ENCODE measurements at places on chromosomes 1 and 21.

DNA sequence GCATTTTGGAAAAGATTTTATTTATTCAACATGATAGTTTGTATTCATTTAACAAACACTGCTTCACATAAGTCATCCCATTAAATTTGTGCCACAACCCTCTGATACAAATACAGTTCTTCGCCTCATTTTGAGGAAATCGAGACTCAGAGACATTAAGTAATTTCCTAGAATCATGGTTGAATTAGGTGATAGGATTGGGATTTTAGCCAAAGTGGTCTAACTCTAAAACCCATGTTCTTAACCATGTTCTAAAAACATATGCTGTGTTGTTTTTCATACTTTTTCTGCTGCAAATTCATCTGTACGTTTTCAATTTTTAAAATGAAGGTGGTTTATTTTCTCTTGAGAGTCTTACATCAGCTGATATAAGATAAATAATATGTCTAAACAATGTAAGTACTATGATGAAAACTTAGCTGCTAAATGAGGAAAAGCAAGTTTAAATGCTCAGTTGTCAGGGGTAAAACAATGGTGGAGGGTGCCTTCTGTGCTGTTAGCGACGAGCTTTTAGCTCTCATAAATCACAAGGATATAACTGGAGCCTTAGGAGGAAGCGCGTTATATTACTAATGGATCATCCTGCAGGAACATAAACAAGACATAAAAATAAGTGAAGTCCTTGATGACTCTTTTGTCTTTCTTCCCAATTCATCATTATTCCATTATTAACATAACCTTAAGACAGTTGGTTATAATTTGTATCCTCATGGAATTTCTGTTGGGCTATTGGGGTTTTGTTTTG, 97.7 kb downstream of the CACHD1 start:
- DNase-seq, result no peak
- no peaks in the 10 kb centered on the region for H3K4me1 ChIP-seq
- H3K27ac ChIP-seq, result no peak overlapping the region
- no peaks in the 10 kb centered on the region for H3K36me3 ChIP-seq
- H3K4me3 ChIP-seq, result no peak overlapping the region

- no peak for DNase-seq
- no peak overlapping the region for H3K4me3 ChIP-seq
- no peaks in the 10 kb centered on the region for H3K27me3 ChIP-seq
- H3K27ac ChIP-seq, result no peak overlapping the region
- H3K36me3 ChIP-seq, result no peaks in the 10 kb centered on the region
- peaks cover 4% of the 10 kb centered on the region for H3K4me1 ChIP-seq
Measured at GRCh38 chr1:161771161-161771560, 5.0 kb downstream of the ATF6 start.

GRCh38 chr1:8987881-8988617, 38.2 kb downstream of the SLC2A7 start:
- peak; percentile 68 for DNase-seq
- no peaks in the 10 kb centered on the region for H3K27me3 ChIP-seq
- H3K27ac ChIP-seq, result peak overlapping the region; percentile 50

GRCh38 chr1:11397151-11397901, 81.6 kb upstream of the DISP3 start:
- H3K27me3 ChIP-seq, result peaks cover 59% of the 10 kb centered on the region
- no peaks in the 10 kb centered on the region for H3K36me3 ChIP-seq
- DNase-seq, result no peak
- H3K27ac ChIP-seq, result no peak overlapping the region

- no peaks in the 10 kb centered on the region for H3K36me3 ChIP-seq
- no peak for DNase-seq
- H3K4me1 ChIP-seq, result no peaks in the 10 kb centered on the region
- no peak overlapping the region for H3K4me3 ChIP-seq
Measured at GRCh38 chr1:77385551-77385950, 103.7 kb downstream of the AK5 start.

DNA sequence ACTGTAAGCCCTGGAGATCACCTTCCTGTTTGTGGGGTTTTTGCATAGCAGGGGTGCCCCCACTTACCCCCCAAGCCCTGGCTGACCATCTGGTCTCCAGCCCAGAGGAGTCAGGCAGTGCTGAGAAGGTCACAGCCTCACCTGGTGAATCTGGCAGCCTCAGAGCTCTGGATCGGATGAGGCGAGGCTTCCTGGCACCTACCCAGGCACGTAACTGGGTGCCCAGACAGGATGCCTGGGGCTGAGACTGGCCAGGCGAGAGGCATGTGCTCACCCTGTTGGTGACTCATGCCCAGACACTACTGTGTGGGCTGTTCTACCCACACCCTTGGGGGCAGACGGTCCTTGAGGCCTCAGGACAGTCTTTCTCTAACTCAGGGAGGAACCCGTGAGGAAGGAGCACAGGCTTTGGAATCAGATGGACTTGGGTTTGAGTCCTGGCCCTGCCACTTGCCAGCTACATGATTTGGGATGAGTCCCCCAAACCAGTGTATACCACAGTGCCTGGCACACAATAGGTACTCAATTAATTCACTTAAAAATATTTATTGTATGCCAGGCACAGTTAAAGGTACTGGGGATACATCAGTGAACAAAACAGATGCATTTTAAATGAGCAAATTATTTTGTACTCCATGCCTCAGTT, 15.1 kb upstream of the PADI3 start:
- H3K27me3 ChIP-seq, result no peaks in the 10 kb centered on the region
- peak; percentile 97 for DNase-seq
- peak overlapping the region; percentile 3 for H3K4me3 ChIP-seq
- H3K4me1 ChIP-seq, result peaks cover 62% of the 10 kb centered on the region
- H3K27ac ChIP-seq, result peak overlapping the region; percentile 92
- no peaks in the 10 kb centered on the region for H3K36me3 ChIP-seq

DNA sequence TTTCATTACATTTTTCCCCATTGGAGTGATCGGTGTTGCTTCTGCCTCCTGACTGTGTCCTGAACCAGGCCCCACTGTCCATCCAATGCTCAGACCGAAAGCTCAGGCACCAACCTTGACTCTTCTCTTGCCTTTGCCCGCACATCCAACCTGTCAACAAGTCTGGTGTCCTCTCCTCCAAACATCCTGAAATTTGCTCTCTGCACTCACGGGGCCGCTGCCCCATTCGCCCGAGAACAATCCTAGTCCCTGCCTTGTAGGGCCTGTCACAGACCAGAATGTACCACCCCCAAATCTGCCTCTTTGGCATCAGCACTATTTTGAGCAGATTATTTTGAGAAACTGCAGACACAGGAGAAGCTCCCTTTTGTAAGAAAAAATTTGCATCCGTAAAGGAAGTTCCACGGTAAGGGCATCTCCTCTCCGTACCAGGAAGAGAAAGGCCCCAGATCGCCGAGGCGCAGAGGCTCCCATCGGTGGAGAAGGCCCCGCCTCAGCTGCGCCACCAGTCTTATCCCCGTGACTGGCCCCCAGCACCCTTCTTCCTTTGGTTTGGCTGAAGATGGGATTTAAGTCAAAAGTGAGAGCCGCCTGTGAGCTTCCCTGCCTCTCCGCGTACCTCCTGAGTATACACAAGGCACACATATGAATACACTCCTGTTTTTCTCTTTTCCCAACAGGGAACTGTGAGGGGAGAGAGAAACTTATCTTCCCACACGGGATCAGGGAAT, 7.1 kb downstream of the MORN1 start:
- H3K27me3 ChIP-seq, result no peaks in the 10 kb centered on the region
- H3K4me1 ChIP-seq, result peaks cover 15% of the 10 kb centered on the region
- peaks cover 10% of the 10 kb centered on the region for H3K36me3 ChIP-seq
- no peak for DNase-seq
- H3K27ac ChIP-seq, result no peak overlapping the region

DNA sequence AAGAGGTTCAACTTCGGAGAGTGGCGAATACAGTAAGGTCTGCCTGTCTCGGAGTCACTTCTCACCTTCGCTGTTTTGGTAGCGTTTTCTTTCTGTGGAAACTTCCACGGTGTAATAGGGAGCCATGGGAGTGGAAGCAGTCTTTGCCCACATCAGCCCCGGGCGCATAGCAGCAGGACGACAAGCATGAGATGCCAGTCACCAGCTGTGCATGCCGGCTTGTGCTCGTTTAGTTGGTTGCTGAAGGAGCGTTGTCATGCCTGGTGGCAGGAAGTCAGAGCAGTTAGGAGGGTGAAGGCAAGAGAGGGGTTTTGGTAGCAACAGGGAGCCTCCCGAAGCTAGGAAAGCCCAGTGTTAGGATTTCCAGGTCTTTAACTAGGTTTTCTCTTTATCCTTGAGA, 58.8 kb downstream of the MRPS6 start:
- H3K4me3 ChIP-seq, result no peak overlapping the region
- no peak overlapping the region for H3K27ac ChIP-seq
- DNase-seq, result no peak
- H3K4me1 ChIP-seq, result peaks cover 24% of the 10 kb centered on the region
- no peaks in the 10 kb centered on the region for H3K27me3 ChIP-seq
- peaks cover 37% of the 10 kb centered on the region for H3K36me3 ChIP-seq

DNA sequence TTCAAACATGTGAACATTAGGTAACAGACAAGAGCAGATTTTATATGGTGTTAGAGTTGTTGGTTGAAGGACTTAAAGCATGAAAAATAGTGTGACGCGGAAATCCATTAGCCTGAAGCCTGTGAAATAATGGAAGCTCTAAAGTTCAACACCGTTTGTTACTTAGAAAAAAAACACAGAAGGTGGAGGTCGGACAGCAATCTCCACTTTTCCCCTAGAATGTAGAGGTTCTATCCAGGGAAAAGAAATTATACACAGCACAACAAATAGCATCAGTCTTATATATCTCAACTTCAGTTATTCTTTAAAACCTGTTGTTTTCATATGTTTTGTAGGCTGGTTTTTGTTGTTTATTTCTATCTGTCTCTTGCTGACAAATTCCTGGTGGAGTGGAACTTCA, 1.9 kb downstream of the RCAN3 start:
- no peaks in the 10 kb centered on the region for H3K27me3 ChIP-seq
- H3K4me1 ChIP-seq, result peaks cover 26% of the 10 kb centered on the region
- H3K4me3 ChIP-seq, result no peak overlapping the region
- no peaks in the 10 kb centered on the region for H3K36me3 ChIP-seq
- H3K27ac ChIP-seq, result no peak overlapping the region
- no peak for DNase-seq

GRCh38 chr1:94863919-94864318, 43.8 kb downstream of the SLC44A3 start:
- no peaks in the 10 kb centered on the region for H3K36me3 ChIP-seq
- H3K4me1 ChIP-seq, result peaks cover 50% of the 10 kb centered on the region
- H3K27me3 ChIP-seq, result no peaks in the 10 kb centered on the region
- peak overlapping the region; percentile 79 for H3K27ac ChIP-seq

DNA sequence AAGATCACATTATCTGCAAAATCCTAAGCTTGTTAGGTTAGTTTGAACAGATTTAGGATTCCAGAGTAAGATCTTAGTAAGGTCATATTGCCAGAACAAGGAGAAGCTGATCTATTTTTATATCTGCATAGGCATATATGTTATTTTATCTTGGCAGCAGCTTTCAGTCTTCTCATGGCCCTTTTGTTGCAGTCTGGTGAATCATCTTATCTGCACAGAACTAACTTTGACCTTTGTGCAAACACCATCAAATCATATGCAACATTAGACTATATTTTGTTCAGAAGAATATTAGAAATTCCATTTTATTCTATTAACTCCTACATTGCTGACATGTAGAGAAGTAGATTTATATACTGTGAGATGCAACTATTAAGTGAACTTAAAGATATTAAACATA, 107.3 kb downstream of the CLEC20A start:
- peaks cover 11% of the 10 kb centered on the region for H3K36me3 ChIP-seq
- H3K4me3 ChIP-seq, result no peak overlapping the region
- no peaks in the 10 kb centered on the region for H3K27me3 ChIP-seq
- DNase-seq, result no peak

DNA sequence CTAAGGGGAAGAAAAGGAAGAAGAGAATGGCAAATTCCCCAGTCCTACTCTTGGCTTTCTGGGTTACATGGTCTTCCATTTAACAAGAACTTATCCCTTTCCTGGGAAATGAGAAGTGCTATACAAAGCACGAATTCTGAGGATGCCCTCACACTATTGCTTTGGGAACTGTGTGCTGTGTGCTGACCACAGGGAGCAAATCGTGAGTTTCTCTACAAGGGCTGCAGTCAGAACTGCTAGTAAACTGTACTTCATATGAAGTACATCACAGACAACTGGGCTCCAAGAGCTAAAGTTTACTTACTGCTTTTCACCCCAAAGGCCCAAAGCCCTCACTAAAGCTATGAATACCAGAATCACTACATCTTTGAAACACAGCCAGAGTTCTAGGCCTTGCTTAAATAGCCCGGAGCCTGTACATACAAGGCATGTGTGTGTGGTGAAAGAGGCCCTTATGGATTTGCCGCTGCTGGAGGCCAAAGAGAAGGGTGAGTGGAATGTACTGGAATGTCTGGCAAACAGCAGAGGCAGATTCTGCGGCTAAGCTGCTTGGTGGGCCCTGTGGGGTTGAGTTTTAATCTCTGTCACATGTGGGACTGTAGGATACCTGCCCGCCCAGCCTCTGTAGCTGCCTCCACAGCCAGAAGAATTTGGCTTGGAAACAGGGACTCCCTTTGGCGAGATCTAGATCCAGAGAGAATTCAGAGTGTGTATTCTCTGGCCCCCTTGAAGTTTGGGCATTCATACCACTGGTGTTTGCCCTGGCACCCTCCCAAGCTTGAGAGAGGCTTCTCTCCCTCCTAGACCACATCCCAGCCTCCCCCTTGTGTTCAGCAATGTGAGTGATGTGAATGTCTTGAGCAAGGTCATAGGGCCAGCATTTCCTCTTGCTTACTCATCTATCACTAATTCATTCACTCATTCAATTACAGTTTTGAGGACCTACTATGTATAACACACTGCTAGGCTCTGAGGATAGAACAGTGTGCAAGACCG, 21.9 kb upstream of the TRIM67 start:
- peak overlapping the region; percentile 93 for H3K27ac ChIP-seq
- no peaks in the 10 kb centered on the region for H3K27me3 ChIP-seq
- no peak overlapping the region for H3K4me3 ChIP-seq
- peak; percentile 97 for DNase-seq

- H3K4me3 ChIP-seq, result no peak overlapping the region
- H3K27ac ChIP-seq, result no peak overlapping the region
- no peaks in the 10 kb centered on the region for H3K4me1 ChIP-seq
- DNase-seq, result no peak
Measured at GRCh38 chr1:7482772-7483495, 288.2 kb upstream of the VAMP3 start.
